ENCODE measurements at places on chromosomes 12 and 14.

GRCh38 chr12:21849878-21850277, 75.4 kb upstream of the KCNJ8 start:
- no peak for DNase-seq

DNA sequence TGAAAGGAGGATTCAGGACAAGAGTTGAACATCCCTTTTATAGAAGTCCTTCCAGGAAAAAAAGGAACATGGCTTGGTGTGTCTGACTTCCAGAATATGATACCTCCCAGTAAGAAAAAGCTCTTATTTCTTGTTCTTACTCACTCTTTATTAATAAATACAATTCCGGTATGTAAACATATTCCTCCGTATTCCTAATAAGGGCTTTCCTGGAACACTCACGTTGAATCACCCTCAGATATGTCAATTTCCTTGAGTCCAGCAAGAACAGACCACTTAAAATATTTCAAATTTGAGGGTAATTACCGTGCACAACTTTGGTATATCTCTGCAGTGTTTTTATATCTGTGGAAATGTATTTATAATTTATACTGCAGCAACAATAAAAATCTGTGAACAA, 385.6 kb downstream of the SYT1 start:
- no peak for DNase-seq

GRCh38 chr14:83541147-83541546, 1988.8 kb upstream of the FLRT2 start:
- DNase-seq: no peak

GRCh38 chr14:101175731-101176534, 272.4 kb upstream of the RTL1 start:
- no peak for DNase-seq

Measured in substantia nigra (tissue), 51 donors.